ENCODE measurements at places on chromosomes 13 and 19.

GRCh38 chr13:22936228-22936627 is 244.6 kb upstream of the SGCG start:
- DNase-seq, result no peak

GRCh38 chr13:27026396-27026795 is 145.2 kb downstream of the USP12 start:
- no peak for DNase-seq

GRCh38 chr13:66138172-66138811 is 1091.8 kb downstream of the PCDH9 start:
- DNase-seq, result no peak

DNA sequence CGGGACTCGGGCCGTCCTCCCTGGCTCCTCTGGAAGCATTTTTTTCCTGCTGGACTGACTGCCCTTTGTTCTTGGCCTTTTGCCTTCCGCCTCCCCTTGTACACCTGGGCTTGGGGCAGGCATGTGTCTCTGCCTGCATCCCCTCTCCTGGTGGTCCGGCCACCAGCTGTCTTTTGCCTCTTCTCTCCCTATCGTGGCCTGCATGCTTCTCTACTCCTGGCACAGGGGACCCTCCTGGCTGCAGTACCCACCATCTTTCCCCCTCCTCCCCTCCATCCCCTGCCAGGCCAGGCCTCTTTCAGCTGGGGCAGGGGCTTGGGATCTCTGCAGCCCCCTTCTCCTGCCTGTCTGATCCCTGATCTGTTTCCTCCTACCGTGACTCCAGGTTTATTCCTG is 12.1 kb downstream of the WTIP start:
- DNase-seq, result no peak

GRCh38 chr19:32165141-32165540 is 180.3 kb upstream of the ZNF507 start:
- no peak for DNase-seq

- no peak for DNase-seq
Observed at GRCh38 chr13:31029102-31029501, 96.6 kb downstream of the TEX26 start.

All from fibroblast of skin of left quadriceps (primary cell).